Regular cardiac myocyte (primary cell): ENCODE measurements at places on chromosomes 1 and 21. TPM values are rescaled to one million over a fixed set of nuclear protein-coding genes. Genes with fewer than 3 reads are reported as not detected.

Gene CENPS
- total RNA-seq: 9.9 and 25.3 TPM in 2 replicates

Gene TNFRSF18
- total RNA-seq: 0.28 TPM in 1 of 2 replicates, not detected in the other

Gene LCE1A
- not detected in 2 replicates for total RNA-seq

Gene GPA33
- not detected in 2 replicates for total RNA-seq

Gene RGS16
- total RNA-seq: 0.58 and 2.3 TPM in 2 replicates

Gene HHAT
- total RNA-seq: 4.0 and 8.5 TPM in 2 replicates

Gene TNN
- not detected in 2 replicates for total RNA-seq

Gene TMEM167B
- 21.1 and 42.6 TPM in 2 replicates for total RNA-seq

Gene CLEC20A
- not detected in 2 replicates for total RNA-seq

Gene ZNF648
- not detected in 2 replicates for total RNA-seq

Gene PRR9
- total RNA-seq: not detected in 2 replicates

Gene ERRFI1
- 39.7 and 87.7 TPM in 2 replicates for total RNA-seq

Gene DNALI1
- total RNA-seq: 2.0 and 5.0 TPM in 2 replicates

Gene PTPN7
- not detected in 2 replicates for total RNA-seq

Gene C1QC
- not detected in 2 replicates for total RNA-seq

Gene CFAP141
- not detected in 2 replicates for total RNA-seq
